ENCODE measurements at places on chromosomes 12 and 14. TPM values are rescaled to one million over a fixed set of nuclear protein-coding genes. Genes with fewer than 3 reads are reported as not detected.

DNA sequence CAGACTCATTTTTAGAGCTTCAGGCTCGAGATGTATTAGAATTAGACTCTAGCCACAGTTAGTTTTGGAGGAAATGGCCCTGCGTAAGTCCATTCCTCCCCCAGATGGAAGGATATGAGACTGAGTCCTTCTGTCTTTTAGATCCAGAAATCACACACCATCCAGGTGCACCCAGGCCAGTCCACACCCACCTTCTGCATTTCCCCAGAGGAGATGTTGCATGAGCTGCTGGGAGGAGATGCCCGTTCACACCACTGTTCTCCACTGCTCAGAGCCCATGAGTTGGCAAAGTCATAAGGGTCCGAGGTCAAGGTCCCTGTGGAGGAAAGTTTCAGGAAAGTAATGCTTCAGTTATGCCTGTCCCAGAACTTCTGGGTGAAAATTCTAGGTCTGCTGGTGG lies 29.2 kb downstream of the VWF start:
- no peak for DNase-seq

DNA sequence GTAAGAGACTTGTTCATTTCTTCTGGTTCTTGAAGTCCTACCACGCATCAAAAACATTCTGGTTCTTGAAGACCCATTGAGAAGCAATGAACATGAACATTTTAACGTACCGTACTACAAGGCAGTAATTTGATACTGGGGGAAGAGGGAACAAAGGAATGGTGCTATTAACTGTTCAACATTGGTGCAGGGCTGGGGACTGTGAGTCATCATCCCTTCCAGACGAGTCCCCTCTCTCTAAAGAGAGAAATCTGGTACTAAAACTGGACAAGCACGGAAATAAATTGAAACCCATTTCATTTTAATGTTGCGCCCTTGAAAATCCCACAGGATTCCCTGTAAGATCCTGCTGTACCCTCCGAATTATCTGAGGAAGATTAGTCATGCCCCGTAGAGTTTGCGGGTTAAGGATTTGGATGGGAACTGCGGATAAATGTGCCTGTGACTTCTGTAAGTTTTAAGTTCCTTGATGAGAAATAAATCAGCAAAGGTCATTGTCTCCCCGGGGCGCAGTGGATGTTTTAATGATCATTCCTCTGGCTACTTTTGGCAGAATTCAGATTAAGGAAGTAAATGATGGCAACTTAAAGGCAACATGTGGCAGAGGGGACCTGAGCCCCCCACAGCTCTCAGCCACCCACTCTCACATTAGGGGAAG lies 78.6 kb downstream of the KCNK13 start:
- DNase-seq, result no peak

Gene PARPBP
- 32.2 TPM for total RNA-seq

GRCh38 chr12:113263431-113263963 lies 42.2 kb downstream of the TPCN1 start:
- no peak for DNase-seq

GRCh38 chr12:88419794-88420193 lies 160.5 kb downstream of the KITLG start:
- no peak for DNase-seq

Gene WIF1
- total RNA-seq, result not detected

Gene FOXN4
- not detected for total RNA-seq

Gene HSPB8
- total RNA-seq, result not detected

Gene PYGL
- total RNA-seq, result not detected

- no peak for DNase-seq
These were observed 94.0 kb downstream of the TSPAN9 start for GRCh38 chr12:3171195-3171591.

DNA sequence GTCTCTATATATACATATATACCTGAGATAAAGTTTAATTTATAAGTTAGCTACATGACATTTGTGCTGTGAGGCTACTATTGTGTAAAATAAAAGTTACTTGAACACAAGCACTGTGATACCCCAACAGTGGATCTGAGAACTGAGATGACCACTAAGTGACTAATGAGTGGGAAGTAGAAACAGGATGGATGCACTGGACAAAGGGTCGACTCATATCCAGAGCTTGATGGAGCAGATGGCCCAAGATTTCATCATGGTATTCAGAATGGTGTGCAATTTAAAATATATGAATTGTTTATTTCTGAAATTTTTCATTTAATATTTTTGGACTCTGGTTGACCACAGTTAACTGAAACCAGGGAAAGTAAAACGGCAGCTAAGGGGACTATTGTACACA lies 908.6 kb upstream of the MDGA2 start:
- DNase-seq, result no peak

GRCh38 chr12:65443038-65443437 lies 164.6 kb downstream of the MSRB3 start:
- DNase-seq, result no peak

Gene RNF31
- 142 TPM for total RNA-seq

Gene NRIP2
- total RNA-seq, result not detected

- no peak for DNase-seq
These were observed 199.3 kb downstream of the ITPR2 start for GRCh38 chr12:26633591-26634210.

Gene SMOC1
- not detected for total RNA-seq

GRCh38 chr14:63486738-63487137 lies 56.4 kb downstream of the PPP2R5E start:
- DNase-seq, result no peak

Gene SYCP3
- total RNA-seq, result 1.7 TPM

GRCh38 chr14:50608302-50608851 lies 48.4 kb downstream of the ATL1 start:
- DNase-seq, result no peak

Data from activated CD8-positive, alpha-beta T cell treated with anti-CD3 and anti-CD28 coated beads, Interleukin-2, amount 10 ng/mL, durations not matched to agents 7 days and 5 days (primary cell).